Activated CD4-positive, CD25-positive, alpha-beta regulatory T cell treated with anti-CD3 and anti-CD28 coated beads, Interleukin-2, amount 50 U/mL, for 16 hours (primary cell): ENCODE measurements at places on chromosomes 6 and 20.

DNA sequence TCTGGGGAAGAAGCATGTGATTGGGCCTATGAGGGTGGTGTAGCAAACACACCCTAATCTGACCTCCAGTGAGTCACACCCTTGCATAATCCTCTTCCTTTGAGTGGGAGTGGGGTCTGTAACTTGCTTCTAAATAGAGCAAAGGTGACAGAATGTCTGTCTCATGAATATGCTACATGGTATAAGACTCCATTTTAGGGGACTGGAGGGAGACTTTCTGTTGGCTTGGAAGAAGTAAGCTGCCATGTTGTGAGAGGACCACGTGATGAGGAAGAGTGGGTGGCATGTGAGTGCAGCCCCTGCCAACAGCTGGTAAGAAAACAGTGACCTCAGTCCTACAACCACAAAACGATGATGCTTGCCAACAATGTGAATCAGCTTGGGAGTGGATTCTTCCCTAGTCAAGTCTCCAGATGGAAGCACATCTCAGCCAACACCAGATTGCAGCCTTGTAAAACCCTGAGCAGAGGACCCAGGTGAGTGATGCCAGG lies 3.7 kb downstream of the AK9 start:
- no peak for DNase-seq

DNA sequence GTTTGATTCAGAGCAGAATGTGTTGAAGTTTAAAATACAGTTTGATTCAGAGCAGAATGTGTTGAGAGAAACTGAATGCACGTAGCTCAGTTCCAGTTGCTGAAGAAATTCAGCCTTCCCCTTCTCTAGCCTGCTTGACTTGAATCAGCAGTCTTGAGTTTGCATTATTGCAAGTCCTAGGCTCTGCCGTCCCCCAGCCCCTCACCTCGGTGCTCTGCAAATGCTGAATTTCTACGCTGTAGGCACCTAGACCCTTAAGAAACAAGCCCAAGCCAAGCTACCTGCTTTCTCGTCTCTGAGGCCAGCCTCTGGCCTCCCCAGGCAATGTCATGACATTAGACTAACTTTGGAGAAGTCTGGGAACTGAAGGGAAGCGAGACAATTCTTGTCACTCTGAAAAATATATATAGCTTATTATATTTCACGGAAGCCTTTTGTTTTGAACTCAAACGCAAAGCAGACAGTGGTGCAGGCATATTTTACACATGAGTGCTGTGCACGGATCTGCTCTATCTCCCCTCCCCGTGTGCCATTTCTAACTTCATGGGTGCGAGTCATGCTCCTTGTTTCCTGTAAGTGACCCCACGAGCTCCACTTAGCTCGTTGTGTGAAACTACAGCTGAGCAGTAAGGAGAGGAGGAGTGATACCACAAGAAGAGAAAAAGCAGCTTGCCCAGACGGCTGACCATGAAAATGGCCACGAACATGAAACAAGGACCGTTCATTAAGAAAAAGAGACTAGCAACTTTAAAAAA lies 71.4 kb upstream of the DUSP22 start:
- no peak for DNase-seq

DNA sequence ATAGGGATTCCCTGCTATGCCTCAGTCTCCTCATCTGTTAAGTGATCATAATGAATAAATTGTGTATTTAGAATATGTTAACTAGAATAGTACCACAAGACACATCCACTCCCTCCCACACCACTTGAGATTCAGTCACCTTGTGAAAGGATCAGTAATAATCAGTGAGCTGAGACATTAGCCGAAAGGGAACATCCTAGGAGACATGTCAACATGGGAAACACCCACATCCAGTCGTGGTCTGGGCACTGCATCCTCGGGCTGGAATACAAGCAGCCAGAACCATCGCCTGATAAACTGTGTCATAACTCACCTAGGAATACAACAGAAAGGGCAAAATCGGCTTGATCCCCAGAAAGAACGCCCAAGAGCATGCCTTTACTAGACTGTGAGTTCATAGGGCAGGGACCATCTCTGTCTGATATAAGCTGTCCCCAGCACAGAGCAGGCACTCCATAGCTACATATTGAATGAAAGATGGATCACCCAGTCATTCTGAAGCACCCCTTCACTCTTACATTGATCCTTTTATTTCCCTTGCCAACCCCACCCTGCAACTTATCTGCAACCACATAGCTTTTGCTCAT lies 23.9 kb downstream of the RIPOR2 start:
- DNase-seq: no peak

- DNase-seq: no peak
Measured at GRCh38 chr20:1505361-1505760, 14.1 kb upstream of the SIRPB2 start.

DNA sequence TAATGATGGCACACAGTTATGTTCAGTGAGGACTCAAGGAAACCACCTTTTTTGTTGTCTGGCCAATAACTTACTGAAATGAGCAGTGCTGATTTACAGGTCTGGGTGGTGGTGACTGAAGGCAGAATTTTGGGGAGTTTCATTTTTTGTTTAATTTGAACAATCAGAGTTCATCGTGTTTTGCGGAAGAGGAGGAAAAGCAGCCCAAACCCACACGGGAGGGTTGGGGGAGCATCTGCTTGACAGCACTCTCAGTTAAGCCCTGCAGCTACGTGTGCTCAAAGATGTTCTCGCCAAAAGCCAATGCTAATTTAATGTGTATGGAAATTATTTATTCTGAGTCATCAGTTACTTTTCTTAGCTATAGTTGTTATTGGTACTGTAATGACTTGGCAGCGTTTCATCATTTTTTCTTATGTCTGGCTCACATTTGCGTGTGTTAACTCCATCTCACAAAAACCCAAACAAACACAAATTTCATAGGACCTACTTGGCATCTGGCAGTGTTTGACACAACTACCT lies 89.2 kb downstream of the UST start:
- no peak for DNase-seq

DNA sequence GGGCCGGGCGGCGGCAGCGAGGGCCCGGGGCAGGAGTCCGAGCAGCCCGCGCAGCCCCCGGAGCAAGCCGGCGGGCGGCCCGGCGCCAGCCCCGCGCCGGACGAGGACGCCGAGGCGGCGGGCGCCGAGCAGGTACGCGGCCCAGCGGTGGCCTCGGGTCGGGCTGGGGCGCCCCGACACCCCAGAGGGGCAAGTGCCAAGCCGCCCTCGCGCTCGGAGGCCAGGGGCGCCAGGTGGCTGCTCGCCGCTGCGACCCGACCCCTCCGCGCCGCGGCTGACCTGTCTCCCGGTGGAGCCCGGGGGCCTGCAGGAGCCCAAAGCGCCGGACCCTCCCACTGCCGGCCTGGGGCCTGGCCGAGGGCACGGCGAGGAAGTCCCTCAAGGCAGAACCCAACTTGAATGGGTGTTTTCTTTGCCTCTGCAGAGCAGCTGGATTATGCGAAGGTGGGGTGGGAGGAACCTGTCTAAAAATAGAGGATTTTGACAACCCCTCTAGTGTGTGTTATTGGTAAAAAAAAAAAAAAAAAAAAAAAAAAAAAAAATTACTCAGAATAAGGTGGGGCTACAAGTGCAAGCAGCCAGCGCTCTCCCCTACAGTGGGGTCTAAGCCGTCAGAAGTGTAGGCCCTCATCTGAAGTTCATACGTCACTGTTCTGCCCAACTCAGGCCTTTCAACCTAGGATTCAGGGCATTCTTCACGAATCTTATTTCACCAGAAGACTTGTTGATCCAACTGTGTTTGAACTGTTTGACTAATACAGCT lies 609 bp downstream of the OGFRL1 start:
- DNase-seq: no peak

DNA sequence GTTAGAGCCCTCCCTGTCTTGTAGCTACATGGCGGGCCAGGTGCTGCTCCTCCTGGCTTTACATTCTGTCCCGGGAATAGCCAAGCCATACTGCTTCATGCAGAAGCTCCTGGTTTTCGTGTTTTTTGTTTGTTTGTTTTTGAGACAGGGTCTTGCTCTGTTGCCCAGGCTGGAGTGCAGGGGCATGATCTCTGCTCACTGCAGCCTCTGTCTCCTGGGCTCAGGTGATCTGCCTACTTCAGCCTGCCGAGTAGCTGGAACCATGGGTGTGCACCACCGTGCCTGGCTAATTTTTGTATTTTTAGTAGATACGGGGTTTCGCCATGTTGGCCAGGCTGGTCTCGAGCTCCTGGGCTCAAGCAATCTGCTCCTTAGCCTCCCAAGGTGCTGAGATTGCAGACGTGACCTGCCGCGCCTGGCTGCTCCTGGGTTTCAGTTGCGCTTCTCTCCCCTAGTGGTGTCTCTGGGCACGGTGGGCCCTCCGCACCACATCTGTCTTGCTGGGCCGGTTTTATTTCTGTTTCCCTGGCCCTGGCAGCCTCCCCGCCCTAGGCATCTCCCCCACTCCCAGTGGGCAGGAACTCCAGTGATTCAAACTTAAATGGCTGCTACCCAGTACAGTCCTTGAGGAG lies 12.9 kb downstream of the CDYL start:
- DNase-seq: no peak

DNA sequence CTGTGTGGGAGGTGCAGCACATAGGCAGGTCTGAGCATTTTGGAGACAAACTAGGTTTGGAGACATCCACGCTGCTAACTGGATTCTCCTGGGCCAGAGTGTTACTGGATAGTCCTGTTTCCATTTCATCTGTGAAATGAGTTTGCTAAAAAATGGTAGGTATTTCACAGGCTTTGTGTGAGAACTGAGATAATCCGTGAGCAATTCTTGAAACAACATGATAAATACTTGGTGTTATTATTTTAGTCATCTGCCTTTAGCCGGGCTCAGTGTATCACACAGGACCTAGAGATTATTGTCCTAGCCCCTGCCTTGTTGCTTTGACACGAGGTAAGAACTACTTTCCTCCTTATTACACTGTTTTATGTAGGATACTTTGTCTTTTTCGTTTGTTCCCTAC lies 63.0 kb downstream of the PRR18 start:
- no peak for DNase-seq

- no peak for DNase-seq
Measured at GRCh38 chr20:17627101-17627955, 54.7 kb downstream of the RRBP1 start.

DNA sequence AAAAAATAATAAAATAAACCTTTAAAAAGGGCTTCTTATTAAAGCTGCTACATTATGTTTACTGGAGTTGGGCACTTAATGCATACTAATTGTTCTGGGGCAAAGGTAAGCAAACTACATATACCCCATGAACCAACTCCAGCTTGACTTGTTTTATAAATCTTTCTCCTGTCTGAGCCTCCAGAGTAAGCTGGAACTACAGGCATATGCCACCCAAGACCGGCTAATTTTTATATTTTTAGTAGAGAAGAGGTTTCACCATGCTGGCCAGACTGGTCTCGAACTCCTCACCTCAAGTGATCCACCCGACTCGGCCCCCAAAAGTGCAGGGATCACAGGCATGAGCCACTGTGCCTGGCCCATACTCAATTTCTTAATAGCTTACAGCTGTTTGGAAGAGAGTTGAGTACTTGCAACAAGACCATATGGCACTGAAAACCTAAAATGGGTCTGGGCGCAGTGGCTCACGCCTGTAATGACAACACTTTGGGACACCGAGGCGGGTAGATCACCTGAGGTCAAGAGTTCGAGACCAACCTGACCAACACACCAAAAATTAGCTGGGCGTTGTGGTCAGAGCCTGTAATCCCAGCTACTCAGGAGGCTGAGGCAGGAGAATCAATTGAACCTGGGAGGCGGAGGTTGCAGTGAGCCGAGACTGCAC lies 19.9 kb downstream of the ROMO1 start:
- no peak for DNase-seq

DNA sequence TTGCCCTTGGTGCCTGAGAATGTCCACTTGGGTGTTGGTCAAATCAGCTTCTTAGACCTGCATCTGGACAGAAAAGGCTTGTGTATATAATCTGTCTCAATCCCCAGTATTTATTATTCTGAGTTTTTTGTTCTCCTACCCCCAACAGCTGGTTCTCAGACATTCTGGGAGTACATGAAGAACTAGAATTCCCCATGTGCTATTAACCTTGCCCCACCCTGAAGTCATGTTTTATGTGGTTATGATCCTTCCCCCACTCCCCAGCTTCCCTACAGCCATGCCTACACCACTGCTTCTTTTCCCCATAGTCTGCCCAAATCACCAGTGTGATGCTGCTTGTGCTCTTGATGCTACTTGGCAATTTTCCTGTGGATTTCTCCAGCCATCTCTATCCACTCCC lies 157.0 kb downstream of the ADAT2 start:
- no peak for DNase-seq

GRCh38 chr6:155455766-155456165 lies at the start of gene NOX3:
NOX3 (minus strand) TSS chr6:155455839; CDS start chr6:155455800, 39 bp downstream.
- no peak for DNase-seq

- no peak for DNase-seq
Measured at GRCh38 chr6:130515306-130515705, 149.5 kb downstream of the TMEM200A start.

- DNase-seq: no peak
Measured at GRCh38 chr6:111487661-111488060, 4.6 kb upstream of the REV3L start.

GRCh38 chr20:1509237-1509636 lies 18.0 kb upstream of the SIRPB2 start:
- no peak for DNase-seq

DNA sequence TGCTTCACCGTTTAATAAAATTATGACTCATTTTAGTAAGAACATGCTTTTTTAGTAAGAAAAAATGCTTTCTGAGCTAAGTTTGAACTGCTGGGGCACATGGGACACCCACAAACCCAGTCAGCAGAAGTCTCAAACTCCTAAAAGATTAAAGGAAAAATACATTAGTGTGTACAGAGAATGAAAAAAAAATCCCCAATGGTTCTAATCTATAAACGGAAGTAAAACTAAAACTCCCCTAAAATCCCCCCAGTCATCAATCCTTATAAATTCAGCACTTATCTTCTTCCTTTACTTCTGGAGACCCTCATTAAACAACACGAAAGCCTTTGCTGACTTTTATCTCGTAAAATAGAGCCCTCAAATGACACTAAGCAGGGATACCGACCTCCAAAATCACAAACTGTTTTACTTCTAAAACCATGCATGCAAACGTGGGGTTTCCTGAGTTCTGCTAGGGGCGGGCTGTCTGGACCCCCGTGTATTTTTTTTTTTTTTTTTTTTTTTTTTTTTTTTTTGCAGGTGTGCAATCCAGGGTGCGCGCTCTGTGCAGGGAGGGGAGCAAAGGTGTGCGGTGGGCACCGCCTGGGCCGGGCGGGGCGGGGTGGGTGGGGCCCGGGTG lies 1.1 kb upstream of the MYB start:
- DNase-seq: no peak

DNA sequence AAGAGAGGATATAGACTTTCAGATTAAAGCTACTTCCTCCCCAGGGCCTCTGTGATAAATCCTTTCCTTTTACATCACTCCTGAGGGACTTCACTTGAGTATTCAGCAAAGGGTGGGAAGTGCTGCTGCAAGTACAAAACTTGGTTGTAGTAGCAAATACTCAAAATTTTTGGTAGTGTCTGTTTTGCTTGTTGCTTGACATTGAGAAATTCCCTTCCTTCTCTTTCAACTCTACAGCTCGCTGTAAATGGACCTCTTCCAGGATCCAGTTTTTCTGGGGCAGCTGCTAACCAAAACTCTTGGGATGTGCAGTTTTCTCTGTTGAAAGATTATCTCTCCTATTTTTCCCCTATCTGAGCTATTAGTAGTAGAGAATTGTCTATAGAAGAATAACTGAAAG lies 472.0 kb downstream of the CD109 start:
- no peak for DNase-seq

- no peak for DNase-seq
Measured at GRCh38 chr20:50758469-50758868, 27.1 kb downstream of the PARD6B start.
